ENCODE measurements at places on chromosomes 1 and 21. TPM values are rescaled to one million over a fixed set of nuclear protein-coding genes. Genes with fewer than 3 reads are reported as not detected.

The DARS2 gene
- total RNA-seq, result 17.4 TPM

The KRTAP19-1 gene
- not detected for total RNA-seq

The SAMD11 gene
- 10.2 TPM for total RNA-seq

The KIAA0040 gene
- 8.3 TPM for total RNA-seq

The S100A1 gene
- 2.7 TPM for total RNA-seq

The CRYBG2 gene
- 7.1 TPM for total RNA-seq

The ILF2 gene
- 173 TPM for total RNA-seq

DNA sequence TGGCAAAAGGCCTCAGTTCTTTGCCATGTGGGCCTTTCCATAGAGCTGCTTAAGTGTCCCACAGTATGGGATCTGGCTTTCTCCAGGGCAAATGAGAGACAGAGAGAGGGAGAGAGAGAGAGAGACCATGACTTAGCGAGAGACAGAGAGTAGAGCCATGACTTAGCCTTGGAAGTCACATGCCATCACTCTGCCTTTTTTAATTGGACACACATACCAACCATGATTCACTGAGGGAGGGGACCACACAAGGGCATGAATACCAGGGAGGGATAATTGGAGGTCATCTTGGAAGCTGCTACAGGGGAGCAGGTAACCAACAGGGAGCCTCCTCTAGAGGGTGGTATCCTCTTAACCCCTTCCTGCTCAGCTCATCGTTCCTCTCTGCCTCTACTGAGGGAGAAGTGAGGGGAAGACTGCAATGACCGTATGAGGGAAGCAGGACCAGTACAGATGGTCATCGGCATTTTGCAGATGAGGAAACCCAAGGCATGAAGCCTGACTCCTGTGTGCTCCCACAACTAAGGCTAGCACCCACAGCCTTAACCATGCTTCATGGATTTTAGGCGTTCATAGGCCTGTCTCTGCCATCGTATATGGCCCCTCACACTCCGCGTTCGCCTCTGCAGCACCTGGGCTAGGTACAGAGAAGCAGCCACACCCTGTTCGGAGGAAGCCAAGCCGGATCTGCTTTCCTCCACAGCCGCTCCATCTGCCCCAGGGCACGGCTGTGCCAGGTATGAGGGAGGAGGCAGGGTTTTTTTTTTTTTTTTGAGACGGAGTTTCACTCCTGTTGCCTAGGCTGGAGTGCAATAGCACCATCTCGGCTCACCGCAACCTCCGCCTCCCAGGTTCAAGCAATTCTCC is 38.6 kb downstream of the MEF2D start:
- DNase-seq, result no peak

DNA sequence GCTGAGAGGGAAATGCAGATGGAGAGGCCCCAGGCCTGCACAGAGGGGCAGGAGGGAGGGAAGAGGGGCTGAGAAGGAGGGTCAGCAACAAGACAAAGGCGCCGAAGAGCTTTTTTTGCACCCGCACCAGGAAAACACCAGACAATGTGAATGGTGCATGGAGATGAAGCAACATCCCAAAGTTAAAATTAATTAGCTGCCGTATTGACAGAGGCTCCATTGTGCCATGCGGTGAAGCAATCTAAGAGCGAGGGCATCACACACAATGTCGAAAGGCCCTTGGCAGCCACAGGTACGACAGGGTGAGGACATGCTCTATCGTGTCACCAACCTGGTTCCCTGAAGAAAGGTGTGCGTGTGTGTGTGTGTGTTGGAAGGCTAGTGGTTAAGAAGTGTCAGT is 41.2 kb downstream of the SSBP3 start:
- no peak for DNase-seq

DNA sequence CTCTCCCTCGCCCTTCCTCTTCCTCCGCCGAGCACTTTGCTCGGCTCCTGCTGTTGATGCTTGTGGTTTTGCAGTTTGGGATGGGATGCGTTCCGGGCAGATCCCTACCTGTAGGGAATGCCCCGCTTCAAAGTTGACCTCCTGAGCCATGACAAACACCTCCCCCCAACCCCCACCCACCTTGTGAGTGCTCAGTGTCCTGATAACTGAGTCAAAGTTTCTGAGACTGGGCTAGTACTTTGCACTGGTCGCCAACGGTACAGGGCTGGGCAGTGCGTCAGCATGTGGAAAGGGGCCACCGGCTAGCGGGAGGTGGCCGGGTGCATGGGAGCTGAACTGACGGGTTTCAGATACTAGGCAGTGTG is 771 bp downstream of the RABGAP1L start:
- DNase-seq, result peak; percentile 73

DNA sequence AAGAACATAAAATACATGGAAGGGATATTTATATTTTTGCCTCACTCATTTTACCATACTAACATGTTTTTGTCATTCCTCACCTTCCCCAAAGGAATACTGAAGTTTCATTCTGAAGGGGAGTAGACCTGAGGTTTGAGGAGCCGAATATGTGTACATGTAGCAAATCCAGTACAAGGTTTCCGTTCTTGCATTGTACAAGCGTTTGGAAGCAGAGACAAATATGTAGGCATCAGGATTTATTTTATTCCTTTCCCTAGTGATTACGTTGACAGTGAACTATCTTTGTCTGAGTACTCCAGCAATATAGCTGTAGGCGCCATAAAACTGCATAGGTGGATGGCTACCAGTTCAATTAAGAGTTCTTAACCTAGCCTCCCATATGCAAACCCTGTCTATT is 191.5 kb downstream of the NFIA start:
- DNase-seq, result no peak

DNA sequence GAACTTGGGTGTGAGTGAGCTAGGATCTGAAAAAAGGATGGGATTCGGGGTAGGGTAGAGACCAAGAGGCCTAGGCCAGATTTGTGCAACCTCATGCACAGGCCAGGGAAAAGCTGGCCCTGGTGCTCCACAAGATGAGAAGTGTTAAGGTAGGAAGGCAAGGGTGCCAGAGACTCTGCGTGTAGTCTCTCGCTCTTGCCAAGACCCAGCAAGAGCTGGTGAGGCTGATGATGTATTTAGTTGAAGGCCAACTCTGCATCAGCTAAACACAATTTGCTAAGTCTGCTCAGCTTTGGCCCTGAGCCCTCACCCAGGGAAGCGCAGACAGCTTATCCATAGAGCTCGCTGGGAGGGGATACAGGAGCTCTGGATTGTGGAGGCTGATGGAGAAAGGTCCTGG is 26.6 kb upstream of the SOX13 start:
- no peak for DNase-seq

DNA sequence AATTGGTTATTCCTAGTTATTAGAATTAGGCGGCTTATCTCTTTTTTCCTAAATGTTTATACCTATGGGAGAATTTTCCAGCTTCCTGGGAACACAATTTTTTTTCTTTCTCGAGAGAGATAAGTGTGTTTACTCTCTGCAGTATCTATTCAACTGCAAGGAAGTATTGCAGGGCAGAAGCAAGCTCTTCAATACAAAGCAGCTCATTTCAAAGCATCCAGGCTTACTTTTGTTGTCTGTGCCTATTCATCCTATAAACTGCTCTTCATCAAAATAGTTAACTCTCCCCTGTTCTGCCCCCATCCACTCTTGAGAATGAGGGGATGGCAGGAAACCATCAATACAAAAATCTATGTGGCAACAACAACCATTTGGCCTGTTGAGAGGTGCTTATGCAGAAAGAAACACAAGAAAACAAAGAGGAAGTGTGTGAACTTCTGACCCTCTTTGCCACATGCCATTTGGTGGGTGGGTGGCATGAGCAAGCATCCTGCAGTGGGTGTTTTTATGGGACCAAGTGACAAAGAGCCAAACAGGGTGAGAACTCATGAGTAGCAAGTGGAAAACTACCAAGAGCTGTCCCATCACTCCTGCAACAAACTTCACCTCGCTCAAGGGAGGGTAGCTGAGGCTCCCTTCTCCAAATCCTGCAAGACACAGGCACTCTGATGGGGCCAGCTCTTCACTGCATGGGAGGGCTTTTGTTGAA is 50.6 kb upstream of the MRPS6 start:
- DNase-seq, result no peak

DNA sequence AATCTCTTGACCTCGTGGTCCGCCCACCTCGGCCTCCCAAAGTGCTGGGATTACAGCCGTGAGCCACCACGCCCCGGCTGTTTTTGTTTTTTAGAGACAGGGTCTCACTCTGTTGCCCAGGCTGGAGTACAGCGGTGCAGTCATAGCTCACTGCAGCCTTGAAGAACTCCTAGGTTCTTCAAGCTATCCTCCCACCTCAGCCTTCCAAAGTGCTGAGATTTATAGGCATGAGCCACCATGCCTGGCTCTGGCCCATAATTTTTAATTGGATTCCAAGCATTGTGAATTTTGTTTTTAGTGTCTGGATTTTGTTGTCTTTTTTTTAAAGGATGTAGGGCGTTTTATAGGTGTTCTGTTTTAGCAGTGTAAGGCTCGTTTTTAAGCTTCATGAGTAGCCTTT is 28.6 kb upstream of the TXLNA start:
- no peak for DNase-seq

Measured in hepatocyte (in vitro differentiated cells).